Activated CD4-positive, alpha-beta T cell treated with anti-CD3 and anti-CD28 coated beads for 36 hours (primary cell): ENCODE measurements at places on chromosomes 1 and 21.

DNA sequence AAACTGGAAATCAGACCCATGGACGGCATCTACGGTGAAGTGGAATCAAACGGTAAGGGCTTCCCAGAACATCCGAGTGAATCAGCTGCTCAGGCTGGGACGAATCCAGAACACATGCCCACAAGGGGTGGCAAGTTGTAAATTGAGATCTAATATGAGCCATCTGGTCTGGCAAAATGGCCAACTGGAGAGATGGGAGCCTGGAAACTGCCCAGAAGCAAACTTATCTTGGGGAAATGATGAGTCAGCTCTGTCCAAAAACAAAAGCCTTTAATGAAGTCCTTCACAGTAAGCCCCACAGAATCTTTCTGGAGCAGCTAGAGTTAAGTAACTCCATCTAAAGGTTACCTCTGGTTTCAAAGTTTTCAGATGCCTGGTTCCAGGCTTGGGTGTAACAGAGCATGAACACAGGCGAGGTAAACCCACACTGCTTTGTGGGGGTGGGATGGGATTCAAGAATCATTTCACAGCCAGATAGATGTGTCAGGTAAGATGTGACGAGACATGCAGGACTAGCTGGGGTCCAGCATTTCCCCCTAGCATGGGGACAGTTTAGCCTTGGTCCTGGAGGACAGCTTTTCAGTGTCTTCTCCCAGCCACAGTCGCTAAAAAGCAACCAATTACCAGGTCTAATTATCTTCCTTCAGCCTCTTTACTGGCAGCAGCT is 10.5 kb upstream of the SRP9 start:
- DNase-seq = no peak

DNA sequence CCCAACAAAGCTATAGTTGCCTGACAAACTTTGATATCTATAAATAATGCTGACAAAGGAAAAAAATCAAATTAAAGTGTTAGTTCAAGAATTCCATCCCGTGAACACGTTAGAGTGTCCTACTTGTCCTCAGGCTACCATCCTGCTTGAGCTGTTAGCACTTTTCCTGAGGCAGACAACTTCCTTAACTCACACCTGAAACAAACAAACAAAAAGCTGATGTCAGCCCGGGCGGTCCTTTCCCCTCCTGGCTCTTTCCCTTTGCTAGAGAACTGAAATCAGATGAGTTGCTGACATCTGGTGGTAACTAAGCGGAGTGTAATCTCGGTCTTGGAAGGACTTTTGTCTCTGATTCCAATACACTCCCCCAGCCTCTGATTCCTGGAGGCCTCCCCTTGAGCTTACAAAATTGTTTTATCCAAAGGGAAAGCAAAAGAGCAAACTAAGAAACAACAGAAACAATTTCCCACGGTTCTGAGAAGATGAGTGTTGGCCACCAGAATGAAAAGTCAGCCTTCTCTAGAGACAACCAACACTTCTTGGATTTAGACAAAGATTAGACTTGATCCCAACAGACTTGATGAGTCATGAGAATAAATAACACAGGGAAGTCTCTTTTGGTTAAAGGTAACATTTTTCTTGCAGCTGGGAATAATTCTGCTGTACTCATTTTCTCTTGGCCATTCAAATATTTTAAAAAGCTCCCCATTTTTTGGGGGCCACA is 135.4 kb downstream of the PROX1 start:
- DNase-seq = peak; percentile 42

GRCh38 chr21:15935530-15935929 is 205.7 kb downstream of the USP25 start:
- no peak for DNase-seq

DNA sequence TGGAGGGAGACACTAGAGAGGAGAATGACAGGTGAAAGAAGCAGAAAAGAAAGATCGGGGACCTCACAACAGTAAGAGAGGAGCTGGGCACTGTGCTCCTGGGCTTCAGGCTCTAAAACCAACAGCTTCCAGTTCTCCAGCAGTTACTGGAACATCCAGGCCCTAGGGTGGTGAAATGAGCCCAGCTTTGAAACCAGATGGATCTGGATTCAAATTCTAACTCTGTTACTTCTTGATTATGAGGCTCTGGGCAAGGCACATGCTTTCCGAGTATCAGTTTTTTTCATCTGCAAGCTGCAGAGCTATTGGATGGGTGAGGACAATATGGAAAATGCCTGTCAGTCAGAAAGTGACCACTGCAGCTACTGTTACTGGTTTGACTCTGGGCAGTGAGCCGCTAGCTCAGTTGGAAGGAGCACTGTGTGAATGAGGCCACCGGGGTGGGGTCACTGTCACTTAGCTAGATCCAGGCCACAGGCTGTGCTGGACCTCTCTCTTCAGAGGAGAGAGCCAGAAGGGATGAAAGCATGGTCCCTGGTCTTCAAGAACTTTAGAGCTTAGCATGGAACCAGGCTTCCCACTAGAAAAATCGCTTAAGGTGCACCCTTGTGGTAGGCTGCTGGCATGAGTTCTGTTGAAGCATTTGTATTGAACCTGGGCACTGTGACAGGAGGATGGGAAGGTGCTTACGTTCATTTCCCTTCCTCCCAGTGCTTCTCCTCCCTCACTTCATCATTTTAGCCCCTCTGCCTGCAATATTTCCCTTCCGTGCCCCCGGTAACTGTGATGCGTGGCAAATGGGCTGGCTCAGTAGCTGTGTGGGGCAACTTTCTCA is 12.2 kb downstream of the PLEKHO1 start:
- DNase-seq = no peak

DNA sequence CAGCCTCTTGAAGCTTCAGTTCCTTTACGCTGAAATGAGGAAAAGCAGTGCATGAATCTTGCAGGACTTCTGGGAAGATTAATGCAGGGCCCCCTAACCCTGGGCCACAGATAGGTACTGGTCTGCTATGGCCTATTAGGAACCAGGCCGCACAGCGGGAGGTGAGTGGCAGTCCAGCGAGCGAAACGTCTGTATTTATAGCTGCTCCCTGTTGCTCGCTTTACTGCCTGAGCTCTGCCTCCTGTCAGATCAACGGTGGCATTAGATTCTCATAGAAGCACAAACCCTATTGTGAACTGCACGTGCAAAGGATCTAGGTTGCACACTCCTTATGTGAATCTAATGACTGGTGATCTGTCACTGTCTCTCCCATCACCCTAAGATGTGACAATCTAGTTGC is 130.2 kb downstream of the CHRM3 start:
- DNase-seq = no peak

DNA sequence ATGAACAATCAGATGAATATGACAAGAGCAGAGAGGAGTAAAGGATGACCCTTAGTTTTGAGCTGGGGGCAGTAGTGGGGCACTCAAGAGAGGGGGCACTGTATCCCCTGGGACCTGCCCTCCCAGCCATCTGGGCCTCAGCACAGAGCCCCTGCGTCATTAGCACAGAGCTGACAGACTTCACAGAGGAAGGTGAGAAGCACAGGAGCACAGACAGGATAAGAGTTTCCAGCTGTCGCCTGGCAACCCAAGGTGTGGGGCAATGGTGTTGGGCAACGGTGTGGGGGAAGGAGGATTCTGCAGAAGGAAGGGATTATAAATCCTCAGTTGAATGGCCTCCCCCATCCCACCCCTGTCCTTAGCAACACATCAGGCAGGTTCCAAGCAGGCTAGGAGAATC is 30.2 kb downstream of the RAB3B start:
- no peak for DNase-seq

GRCh38 chr1:246577720-246578106 is 11.5 kb downstream of the CNST start:
- no peak for DNase-seq

- peak; percentile 8 for DNase-seq
Measured at GRCh38 chr1:228150461-228151179, 890 bp downstream of the GJC2 start.

GRCh38 chr1:44591381-44591780 is 82.9 kb downstream of the TMEM53 start:
- DNase-seq = no peak

GRCh38 chr1:50659107-50659662 is 235.9 kb upstream of the DMRTA2 start:
- no peak for DNase-seq

- no peak for DNase-seq
Measured at GRCh38 chr1:82099170-82099569, 298.4 kb downstream of the ADGRL2 start.

GRCh38 chr21:37407719-37408420 is 41.3 kb downstream of the DYRK1A start:
- DNase-seq = no peak

GRCh38 chr1:20610970-20611369 is 22.1 kb downstream of the CDA start:
- DNase-seq = no peak

- DNase-seq = no peak
Measured at GRCh38 chr1:56396581-56396980, 182.8 kb downstream of the PLPP3 start.

- no peak for DNase-seq
Measured at GRCh38 chr1:47713975-47714767, 276.3 kb downstream of the FOXD2 start.

GRCh38 chr1:157045250-157046218 is at the start of gene ARHGEF11:
ARHGEF11 (minus strand) TSS chr1:157045742; CDS start chr1:157044330, 1,412 bp downstream.
- DNase-seq = peak; percentile 51
